ENCODE measurements at places on chromosomes 1 and 21. TPM values are rescaled to one million over a fixed set of nuclear protein-coding genes. Genes with fewer than 3 reads are reported as not detected.

The MTARC2 gene
- total RNA-seq: 96.1 TPM

GRCh38 chr1:111565079-111565478 lies 54.5 kb upstream of the RAP1A start:
- no peak for DNase-seq

DNA sequence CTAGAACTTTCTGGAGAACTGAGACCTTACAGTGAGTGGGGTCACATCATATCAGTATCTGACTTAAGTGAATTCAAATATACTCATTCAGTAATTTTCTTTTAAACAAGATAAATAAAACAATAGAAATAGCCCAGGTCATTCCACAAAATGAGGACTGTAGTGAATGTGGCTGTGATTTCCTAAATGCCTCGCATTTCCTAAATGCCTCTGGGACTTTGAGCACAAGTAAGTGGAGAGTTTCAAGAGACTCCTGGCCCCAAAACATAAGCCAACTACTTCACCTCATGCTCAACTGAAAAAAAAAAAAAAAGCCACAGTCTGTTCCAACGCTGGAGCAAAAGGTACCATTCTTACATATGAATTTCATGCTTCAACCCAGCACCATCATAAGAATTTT lies 81.5 kb downstream of the ZNF281 start:
- DNase-seq: no peak

- DNase-seq: no peak
These were observed 43.9 kb downstream of the SDC3 start for GRCh38 chr1:30864681-30865080.

GRCh38 chr1:111441573-111442192 lies 7.4 kb downstream of the WDR77 start:
- DNase-seq: peak; percentile 56

DNA sequence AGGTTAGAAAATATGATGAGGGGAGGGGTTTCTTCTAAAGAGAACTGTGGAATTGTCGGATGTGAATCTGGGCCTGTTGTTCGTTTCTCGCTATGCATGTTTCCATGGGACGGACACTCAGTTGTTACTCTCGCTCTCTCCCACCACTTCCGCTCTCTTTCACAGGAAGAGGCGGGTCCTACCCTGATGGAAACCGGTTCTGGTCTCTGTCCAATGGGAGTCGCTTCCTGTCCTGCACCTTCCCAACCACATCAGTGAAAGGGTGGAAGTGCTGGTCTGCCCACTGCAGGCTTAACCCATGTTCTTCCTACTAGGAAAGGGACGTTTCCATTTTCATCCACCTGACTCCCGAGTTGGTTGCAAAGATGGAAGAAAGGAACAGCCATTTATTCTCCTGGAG lies 119.4 kb downstream of the KCNJ15 start:
- DNase-seq: no peak

GRCh38 chr1:199490769-199491527 lies 536.6 kb upstream of the NR5A2 start:
- DNase-seq: no peak

Measured in liver (tissue), 10 donors.